ENCODE measurements at places on chromosomes 5 and 9.

GRCh38 chr9:14352503-14352902 lies 38.6 kb upstream of the NFIB start:
- no peak for DNase-seq

GRCh38 chr5:33795496-33795895 lies 96.3 kb downstream of the ADAMTS12 start:
- no peak for DNase-seq

DNA sequence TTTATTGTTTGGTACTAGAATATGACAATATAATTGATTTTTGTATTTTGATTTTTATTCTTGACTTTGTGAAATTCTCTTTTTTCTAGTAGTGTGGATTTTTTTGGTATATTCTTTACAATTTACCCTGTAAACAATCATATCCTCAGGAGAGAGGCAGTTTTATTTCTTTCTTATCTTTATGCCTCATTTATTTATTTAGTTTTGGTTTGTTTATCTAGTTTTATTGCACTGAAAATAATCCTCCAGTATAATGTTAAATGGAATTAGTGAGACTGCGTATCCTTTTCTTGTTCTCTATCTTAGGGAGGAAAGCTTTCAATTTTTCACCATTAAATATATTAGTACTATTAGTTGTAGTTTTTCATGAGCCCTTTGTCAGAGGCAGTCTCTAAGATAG lies 109.4 kb downstream of the MACROH2A1 start:
- DNase-seq: no peak

- DNase-seq: peak; percentile 92
Measured at GRCh38 chr9:89418882-89419640, 78.9 kb downstream of the SEMA4D start.

DNA sequence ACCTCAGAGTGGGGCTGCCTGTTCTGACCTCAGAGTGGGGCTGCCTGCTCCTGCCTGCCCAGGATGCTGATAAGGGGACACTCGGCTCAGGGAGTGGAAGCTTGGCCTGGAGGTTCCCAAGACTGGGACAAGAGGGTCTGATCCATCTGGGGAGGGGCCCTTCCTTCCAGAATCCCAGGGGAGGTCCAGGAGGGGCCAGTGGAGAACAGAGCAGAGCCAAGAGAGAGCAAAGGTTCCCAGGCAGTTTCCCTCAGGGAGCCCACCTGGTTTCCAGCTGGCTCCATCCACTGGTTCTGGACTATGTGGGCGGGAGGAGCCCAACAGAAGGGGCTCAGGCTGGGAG lies 49.1 kb upstream of the RNU6ATAC start:
- no peak for DNase-seq
